ENCODE measurements at places on chromosomes 16 and 17.

- peak; percentile 34 for DNase-seq
Observed at GRCh38 chr17:71349908-71350600, 770.8 kb upstream of the SOX9 start.

- DNase-seq: no peak
Observed at GRCh38 chr16:88747588-88748301, 37.3 kb downstream of the PIEZO1 start.

DNA sequence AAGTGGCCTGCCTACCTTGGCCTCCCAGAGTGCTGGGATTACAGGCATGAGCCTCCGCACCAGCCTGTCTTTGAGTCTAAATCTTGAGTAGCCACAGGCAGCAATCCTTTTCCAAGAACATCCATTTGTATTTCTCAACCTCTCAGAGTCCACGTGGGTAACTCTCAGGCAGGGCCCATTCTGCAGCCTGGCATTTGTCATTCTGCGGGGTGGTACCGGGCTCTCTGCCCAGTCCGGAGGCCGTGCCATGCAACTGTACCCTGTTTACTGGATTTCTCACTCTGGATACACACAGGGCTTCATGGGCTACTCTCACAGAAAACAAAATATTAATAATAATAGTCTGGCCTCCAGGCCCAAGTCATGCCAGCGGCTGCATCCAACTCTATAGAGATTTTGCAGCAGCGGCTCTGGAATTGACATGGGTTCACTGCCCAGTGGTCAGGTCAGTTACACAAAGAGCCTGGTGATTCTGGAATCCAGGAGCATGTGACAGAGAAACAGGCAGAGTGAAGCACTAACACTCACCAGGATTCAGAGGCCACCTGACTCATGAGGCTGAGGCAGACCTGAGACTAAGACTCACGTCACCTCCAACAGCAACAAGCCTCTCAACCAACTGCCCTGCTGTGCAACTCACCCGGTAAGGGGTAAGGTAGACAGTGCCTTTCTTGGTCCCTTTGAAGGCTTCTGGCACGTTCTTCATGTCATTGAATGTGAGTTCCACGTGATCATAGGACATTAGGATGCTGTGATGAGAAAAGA, 4.0 kb downstream of the WBP2 start:
- no peak for DNase-seq

- no peak for DNase-seq
Observed at GRCh38 chr16:8962393-8963009, 1.2 kb downstream of the USP7 start.

DNA sequence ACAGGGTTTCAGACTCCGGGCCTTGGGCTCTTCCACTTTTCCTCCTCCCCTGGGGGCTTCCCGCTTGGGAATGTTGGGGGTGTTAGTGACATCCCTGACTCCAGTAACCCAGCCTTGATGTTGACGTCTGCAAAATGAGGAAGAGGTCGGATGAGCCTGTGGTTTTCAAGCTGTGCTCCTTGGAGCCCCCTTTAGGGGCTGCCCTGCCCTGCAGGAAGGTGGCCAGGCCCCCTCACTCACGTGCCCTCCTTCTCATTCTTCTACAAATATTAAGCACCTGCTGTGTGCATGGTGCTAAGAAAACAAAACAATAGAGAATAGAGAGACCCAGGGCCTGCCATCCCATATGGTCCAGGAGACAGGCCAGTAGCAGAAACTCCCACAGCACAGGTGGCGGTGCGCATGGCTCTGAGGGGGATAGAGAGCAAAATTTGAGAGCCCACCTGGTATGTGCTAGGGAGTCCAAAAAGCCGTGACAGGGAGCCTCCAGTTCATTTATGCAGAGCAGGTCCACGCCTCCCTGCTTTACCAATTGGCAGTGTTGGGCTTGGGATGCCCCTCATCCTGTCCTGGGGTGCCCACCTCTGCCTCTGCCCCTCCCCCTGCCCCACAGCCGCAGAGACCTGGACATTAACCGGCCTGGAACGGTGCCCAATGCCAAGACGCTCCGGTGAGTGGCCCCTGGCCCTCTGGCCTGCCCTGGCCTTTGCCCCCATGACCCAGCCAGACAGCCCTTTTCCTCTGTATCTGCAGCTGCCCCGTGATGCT, 7.4 kb downstream of the NDRG4 start:
- no peak for DNase-seq

DNA sequence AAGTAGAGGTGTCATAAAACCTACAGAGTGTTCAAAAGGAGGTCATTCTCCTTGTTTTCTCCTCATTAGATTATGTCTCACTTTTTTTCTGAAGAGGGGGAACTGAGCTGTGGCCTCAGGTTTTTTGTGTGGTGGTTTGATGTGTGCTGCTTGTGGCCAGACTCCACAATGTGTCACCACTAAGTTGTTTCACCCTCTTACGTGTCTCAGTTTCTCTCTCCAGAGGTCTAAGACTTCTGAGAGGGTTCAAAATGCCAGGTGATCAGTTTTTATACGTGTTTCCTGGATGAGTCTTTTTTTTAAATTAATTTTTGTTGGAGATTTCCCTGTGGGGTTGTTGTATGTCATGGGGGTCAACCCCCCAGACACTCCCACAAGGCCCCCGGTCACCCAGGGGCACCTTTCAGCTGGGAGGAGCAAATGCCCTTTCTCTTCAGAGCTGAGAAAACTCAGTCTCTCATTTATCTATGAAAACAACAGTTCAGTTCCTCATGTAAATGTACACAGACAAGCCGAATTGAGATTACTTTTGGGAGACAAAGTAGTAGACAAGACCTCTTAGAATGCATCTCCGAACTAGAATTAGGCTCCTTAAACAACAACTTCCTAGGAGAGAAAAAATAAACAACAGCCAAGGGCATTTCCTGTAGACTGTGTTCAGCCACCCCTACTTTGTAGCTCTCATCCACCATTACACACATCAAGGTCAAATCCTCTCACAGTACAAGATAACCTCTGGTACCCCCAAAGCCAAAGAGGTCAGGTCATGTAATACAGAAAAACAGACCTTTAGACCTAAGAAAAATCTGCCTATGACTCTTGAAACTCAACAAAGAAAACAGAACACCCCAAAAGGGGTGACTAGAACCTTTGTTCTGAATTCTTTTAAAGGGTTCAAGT, 23.9 kb upstream of the TMEM98 start:
- DNase-seq: no peak

DNA sequence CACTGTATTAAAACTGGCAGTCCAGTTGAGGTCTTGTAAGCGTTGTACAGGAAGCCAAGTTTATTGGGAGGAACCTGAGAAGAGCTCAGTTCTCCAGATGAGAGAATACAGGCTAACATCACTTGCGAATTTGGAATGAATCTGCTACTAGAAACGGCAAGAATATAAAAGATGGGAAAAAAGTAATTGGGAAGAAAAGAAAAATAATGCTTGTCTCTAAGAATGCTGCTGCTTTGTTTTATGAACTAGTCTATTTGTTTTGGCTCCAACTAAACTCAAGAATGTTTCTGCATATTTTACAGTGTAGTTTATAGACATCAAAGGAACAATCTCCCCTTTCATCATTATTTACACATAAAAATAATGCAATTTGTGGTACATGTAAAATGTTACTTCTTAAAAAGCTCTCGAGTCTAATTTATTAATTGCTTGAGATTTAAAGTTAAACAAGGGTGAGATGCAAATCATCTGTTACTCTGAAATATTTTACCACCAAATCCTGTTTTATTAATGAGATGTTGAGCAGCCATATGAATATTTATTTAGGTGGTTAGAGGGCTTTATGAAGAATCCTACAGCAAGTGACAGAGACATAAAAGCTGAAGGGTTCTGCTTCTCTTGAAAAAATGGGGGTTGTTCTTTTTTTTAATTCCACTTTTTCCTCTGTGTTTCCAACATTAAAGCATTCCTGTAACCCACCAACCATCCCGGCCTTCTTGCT, 162.1 kb upstream of the AXIN2 start:
- DNase-seq: peak; percentile 15

DNA sequence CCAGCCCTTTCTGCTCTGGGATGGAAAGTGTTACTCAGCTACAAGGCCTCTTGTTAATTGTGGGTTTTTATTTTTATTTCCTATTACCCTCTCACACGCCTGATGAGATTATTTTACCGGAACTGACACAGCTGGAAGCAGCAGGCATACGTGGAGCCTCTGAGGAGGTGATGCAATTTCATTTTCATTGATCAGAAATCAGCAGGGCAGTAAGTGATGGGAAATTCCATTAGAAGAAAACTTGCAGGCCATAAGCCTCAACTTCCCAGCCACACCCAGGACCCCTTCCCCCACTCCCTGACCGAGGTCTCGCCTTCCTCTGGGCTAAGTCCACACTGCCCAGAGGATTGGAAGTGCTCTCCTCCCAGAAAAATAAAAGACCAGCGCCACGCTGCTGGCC, 69.7 kb downstream of the ZFHX3 start:
- peak; percentile 37 for DNase-seq

DNA sequence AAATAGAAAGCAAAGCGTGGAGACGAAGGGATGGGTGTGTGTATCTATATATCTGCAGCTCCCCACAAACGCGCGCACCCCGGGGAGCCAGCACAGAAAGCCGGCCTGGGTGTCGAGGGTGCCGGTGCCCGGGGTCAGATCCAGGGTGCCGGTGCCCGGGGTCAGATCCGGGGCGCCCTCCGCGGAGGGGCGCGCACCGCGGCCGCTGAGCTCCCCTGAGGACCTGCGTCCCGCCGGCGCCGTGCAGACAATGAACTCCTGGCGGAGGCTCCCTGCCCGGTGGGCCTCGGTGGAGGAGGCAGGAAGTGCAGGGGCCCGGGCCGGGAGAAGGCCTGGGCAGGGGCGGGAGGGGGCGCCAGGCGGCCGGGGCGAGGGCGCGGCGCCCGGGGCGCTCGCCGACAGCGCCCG, 1.1 kb downstream of the ZNF423 start:
- DNase-seq: no peak

DNA sequence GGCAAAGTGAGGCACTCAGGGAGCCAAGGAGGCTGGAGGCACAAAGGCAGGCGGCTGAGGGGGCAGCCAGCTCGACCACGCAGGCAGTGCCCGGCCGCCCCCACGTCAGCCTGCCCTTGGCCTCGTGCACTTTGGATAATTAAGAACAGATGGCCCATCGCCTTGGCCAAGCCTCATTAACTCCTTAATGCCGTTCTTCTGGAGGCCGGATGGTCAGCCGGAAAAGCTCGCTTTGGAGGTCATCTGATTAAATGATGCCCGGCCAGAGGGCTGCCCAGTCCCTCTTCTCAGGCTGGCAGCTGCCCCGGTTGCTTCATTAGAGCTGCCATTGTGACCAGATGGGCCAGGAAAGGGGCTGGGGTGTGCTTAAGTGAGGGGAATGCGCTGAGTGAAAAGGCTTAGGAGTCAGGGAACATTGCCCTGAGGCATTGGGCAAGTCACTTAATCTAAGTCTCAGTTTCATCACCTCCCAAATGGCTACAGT, 364.0 kb downstream of the NPIPA8 start:
- DNase-seq: no peak

DNA sequence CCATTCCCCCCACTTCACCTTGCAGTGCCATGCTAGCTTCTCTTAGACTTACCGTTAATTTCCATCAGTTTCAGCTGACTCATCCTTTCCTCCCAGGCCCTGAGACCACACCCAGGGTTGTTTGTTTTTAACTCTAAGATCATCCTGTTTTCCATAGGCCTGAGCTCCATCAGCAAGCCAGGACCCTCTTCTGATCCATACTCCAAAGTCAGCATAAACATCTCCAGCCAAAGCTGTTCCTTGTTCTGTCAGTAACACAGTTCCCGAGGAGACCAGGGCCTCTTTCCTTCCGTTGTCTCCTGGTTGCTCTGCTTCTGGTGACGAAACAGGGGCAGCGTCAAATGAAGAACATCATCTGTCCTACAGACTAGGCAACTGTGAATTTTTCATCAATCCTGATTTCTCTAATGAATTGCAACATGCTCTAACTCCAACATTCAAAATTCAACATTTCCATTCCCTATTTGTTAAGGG, 83.8 kb upstream of the HNF1B start:
- DNase-seq: no peak

- no peak for DNase-seq
Observed at GRCh38 chr16:87845213-87845612, 24.1 kb downstream of the SLC7A5 start.

Measured in fibroblast of upper back skin (primary cell).